ENCODE measurements at places on chromosomes 1 and 21. TPM values are rescaled to one million over a fixed set of nuclear protein-coding genes. Genes with fewer than 3 reads are reported as not detected.

DTL gene
- 54.4 TPM for total RNA-seq

TDRD5 gene
- not detected for total RNA-seq

GJA8 gene
- not detected for total RNA-seq

ADORA3 gene
- 0.37 TPM for total RNA-seq

RNU1-1 gene
- 2,156 TPM for total RNA-seq

PHC2 gene
- total RNA-seq: 41.4 TPM

FAM131C gene
- total RNA-seq: 1.3 TPM

VCAM1 gene
- total RNA-seq: 0.22 TPM

DUSP23 gene
- total RNA-seq: 12.8 TPM

ORC1 gene
- total RNA-seq: 24.0 TPM

SLC9C2 gene
- total RNA-seq: not detected

CFAP298 gene
- total RNA-seq: 40.1 TPM

DCDC2B gene
- total RNA-seq: not detected

ST6GALNAC5 gene
- not detected for total RNA-seq

GBP6 gene
- total RNA-seq: 4.2 TPM

RHCE gene
- total RNA-seq: 0.22 TPM

GJA4 gene
- total RNA-seq: 0.25 TPM

TSPAN2 gene
- 1.1 TPM for total RNA-seq

LCE1E gene
- total RNA-seq: not detected

PLCH2 gene
- 14.0 TPM for total RNA-seq

C8B gene
- not detected for total RNA-seq

EXTL1 gene
- not detected for total RNA-seq

CD247 gene
- 211 TPM for total RNA-seq

PLA2G2E gene
- not detected for total RNA-seq

KRTAP19-3 gene
- total RNA-seq: not detected

TRIM17 gene
- total RNA-seq: 1.8 TPM

THEM5 gene
- total RNA-seq: not detected

NBPF19 gene
- 39.0 TPM for total RNA-seq

NBPF4 gene
- 0.51 TPM for total RNA-seq

ARHGAP30 gene
- 314 TPM for total RNA-seq

PRDX6 gene
- total RNA-seq: 114 TPM

SSBP3 gene
- 140 TPM for total RNA-seq

CLCA1 gene
- not detected for total RNA-seq

C1orf185 gene
- not detected for total RNA-seq

COL9A2 gene
- total RNA-seq: 23.9 TPM

SPRR2D gene
- not detected for total RNA-seq

FCRL2 gene
- not detected for total RNA-seq

SLFNL1 gene
- 0.20 TPM for total RNA-seq

KRTAP8-1 gene
- not detected for total RNA-seq

DENND1B gene
- 27.9 TPM for total RNA-seq

SHISAL2A gene
- 10.3 TPM for total RNA-seq

DCAF6 gene
- total RNA-seq: 22.9 TPM

TMEM200B gene
- total RNA-seq: not detected

FAM72D gene
- 5.1 TPM for total RNA-seq

TUFT1 gene
- 2.9 TPM for total RNA-seq

RNU1-3 gene
- 2,251 TPM for total RNA-seq

GBP7 gene
- not detected for total RNA-seq

HNRNPR gene
- 207 TPM for total RNA-seq

BMP8B gene
- total RNA-seq: 0.12 TPM
